ENCODE measurements at places on chromosomes 12 and 14. TPM values are rescaled to one million over a fixed set of nuclear protein-coding genes. Genes with fewer than 3 reads are reported as not detected.
A peak's percentile ranks its signal among the peaks of the same experiment; 100 is the strongest.

GRCh38 chr12:100044266-100044665 lies 59.5 kb upstream of the ANKS1B start:
- DNase-seq: no peak

GRCh38 chr12:2008677-2009076 lies 4.4 kb upstream of the DCP1B start:
- peak; percentile 44 for DNase-seq

DNA sequence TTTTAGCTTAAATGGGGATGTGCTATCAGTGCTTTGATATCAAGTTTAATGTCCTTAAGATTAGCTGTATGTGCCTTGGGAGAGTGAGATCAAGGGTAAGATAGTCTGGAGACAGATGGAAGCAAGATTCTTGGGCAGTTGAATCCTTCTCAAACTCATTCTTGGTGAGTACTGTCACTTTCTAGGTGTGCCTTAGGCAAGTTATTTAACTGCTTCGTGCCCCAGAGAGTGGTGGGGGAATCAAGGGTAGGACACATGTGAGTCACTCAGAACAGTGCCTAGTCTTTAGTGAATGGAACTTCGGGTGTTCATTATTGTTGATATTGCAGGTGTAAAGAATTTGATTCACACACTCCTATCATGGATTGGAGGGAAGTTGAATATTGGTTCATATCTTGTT lies 803.7 kb downstream of the DIO2 start:
- DNase-seq: no peak

DNA sequence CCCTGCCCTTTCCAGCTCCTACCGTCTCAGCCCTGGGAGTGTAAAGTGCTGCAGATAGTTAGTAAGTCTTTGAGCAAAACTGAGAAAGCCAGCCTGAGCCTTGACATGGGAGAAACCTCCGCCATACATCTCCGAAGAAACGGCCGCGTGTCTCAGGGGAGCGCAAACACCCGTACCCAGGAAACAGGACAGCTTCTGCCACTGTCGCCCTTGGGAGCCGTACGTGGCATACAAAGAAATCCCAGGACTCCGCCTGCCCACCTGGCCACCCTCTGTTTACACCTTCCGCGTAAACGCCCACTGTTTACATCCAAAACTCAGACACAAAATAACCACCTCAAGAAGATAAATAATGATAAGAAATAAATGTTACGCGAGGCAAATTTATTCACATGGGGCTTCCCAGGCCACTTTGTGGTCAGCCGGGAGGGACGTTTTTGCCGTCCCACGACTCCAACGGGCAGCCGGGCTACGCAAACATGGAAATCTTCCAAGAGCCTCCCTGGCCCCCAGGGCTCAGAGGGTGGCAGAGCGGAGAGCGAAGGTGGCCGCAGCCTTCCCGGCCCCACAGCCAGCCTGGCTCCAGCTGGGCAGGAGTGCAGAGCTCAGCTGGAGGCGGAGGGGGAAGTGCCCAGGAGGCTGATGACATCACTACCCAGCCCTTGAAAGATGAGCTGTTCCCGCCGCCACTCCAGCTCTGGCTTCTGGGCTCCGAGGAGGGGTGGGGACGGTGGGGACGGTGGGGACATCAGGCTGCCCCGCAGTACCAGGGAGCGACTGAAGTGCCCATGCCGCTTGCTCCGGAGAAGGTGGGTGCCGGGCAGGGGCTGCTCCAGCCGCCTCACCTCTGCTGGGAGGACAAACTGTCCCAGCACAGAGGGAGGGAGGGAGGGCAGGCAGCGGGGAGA lies at the start of gene BDKRB2:
Gene BDKRB2, plus strand, starts transcription at position 689 of the 908 bp plus-strand sequence. CDS start 32,269 bp downstream, outside the sequence.
- peak; percentile 78 for DNase-seq

- DNase-seq: no peak
These were observed 41.6 kb upstream of the MAP1LC3B2 start for GRCh38 chr12:116517431-116518045.

DNA sequence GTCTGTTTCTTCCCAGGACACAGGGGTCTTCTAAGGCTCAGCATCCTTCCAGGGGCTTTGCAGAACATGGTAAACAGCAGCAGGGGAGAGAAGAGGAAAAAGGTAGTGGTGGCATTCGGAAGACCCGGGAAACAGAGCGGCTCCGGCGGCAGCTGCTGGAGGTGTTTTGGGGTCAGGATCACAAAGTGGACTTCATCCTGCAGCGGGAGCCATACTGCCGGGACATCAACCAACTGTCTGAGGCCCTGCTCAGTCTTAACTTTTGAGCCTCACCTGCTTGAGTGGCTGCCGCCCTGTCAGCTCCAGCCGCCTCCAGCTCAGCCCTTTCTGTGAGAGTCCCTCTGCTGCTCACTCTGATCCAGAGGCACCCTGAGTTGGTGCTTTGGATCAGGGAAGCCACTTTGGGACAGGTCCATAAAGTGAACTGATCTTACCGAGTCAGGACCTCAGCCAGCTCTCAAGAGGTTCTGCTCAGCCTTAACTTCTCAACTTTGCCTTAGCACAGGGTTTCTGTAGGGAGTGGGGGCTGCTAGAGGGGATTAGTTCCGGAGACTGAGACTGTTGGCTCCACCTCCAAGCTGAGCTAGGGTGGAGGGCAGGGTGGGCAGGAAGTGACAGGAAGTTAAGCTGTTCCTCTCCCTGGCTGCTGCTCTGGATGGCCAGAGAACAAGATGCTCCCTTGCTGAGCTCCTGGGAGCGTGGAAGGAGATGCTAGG lies 5.4 kb downstream of the SDR39U1 start:
- no peak for DNase-seq

- no peak for DNase-seq
These were observed 161.2 kb upstream of the SLC38A2 start for GRCh38 chr12:46533723-46534122.

The ACVR1B gene
- 49.8 TPM for total RNA-seq

The SIX6 gene
- not detected for total RNA-seq

The ASIC1 gene
- 4.1 TPM for total RNA-seq

The LAG3 gene
- total RNA-seq: 1.4 TPM

The FAM186B gene
- 0.32 TPM for total RNA-seq

The ATF7IP gene
- 70.6 TPM for total RNA-seq

DNA sequence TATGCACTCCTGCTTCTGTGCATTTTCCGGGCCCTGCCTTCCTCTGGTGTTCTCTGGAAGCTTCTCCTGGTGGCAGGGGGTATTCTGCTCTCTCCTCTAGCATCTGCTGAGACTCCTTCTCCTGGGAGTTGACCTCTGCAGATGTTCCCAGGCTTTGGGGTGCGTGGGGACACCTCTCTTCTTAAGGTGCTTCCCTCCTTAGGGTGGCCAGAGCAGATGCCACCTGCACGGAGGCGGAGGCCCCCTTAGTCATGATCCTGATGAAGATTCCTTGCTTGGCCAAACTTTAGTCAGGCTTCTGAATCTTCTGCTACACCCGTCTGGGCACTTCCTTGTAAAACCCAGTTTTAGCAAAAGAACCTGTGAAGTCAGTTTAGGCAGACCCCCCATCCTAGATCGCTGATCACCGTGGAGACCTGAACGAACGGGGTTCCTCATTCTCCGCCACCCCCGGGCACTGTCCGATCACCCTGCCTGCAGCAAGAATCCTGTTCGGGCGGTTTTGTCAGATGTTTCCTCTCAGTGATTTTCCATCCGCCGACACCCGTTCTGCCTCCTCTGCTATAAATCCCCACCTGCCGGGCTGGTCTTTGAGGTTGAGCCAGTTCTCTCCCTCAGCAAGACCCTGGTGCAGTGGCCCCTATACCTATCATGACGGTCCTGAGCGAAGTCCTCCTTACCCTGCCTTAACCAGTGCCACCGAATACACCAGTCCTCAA lies 111.9 kb downstream of the CALM1 start:
- DNase-seq: peak; percentile 76

DNA sequence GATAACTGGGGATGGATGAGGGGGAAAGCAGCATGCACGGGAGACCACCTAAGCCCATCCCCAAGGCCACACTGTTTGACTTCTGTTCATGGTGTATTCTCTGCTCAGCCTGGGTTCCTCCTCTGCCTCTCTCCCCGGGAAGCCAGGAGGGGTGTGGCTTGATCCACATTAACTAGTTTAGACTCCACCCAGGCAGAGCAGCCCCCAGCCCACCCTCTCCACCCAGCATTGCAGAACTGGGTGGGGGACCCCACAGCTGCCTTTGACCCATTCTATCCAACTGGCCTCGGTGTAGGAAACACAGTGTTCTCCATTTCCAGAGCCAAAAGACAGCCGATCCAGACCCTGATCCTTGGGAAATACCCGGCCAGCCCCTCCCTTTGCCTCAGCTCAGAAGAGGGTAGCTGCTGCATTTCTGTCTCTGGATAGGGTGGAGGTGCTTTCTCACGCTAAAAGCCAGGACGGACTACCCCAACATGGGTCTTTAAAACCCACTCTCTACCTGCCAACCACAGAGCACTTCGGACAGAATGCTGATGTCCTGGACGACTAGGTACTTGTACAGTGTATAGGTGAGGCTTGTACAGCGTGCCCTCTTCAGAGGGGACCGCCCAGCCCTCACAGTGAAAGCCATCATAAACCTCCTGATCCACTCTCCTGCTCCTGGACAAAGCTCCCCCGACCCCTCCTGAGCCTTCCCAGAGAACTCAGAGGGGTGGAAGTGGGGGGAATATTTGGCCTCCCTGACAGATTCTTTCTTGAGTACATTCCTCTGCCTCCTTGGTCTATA lies 9.4 kb downstream of the SPRYD3 start:
- DNase-seq: no peak

GRCh38 chr14:39276579-39277114 lies 42.9 kb downstream of the MIA2 start:
- no peak for DNase-seq
